Fibroblast of skin of scalp (primary cell): ENCODE measurements at places on chromosomes 3 and 15.

DNA sequence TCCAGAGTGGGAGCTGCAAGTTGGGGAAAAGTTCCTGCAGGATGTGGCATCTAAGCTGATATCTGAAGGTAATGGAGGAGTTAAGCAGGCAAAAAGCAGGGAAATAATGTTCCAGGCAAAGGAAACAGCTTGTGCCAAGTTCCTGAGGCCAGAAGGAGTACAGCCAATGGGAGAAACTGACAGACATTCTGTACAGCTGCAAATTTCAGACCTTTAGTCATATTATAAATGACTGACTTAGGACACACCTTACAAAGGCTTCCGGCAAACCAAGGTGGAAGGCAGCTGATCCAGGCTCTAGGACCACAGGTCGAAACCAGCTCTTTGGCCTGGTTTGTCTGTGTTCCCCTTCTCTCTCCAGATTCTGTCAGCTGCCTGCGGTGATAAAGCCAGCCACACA, 9.3 kb downstream of the WWTR1 start:
- no peak for DNase-seq

DNA sequence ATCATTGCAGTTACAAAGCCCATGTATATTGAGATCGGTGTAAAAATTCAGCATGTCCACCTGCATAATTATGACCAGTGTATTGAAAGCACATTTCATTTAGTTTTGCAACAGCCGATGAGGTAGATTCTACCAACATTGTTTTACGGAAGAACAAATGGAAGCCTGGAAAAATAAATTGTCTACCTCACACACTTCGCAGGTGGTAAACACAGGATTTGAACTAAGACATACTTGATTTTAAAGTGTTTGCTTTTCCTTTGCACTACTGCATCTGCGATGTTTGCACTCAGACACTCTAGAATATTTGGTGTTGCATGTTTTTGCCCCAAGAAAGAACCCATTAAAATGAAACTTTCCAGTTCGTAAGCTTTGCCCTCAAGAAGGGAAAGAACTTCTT, 148.4 kb downstream of the PGPEP1L start:
- no peak for DNase-seq

- no peak for DNase-seq
Measured at GRCh38 chr3:14771593-14772497, 46.9 kb upstream of the FGD5 start.

DNA sequence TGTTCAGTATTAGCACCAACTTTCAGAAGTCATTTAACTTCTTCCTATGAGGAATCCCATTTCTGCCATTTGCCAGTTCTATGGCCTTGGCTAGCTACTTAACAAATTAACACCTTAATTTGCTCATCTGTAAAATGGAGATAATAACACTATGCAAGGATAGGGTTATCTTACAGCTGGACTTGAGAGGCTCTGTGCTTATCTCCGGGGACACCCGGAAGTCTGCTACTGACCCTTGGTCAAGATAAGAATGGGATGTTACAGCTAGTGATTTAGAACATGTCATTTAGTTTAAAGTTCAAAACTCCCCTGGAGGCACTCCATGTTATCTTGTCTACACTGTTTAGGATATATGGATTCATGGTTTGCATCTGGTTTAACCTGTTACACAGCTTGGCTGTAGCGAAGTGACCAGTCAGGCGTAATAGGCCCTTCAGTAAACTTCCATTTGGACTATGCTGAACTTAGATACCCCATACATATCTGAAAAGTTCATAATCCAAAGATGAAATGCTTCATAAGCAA, 156.0 kb upstream of the CD96 start:
- DNase-seq: no peak

DNA sequence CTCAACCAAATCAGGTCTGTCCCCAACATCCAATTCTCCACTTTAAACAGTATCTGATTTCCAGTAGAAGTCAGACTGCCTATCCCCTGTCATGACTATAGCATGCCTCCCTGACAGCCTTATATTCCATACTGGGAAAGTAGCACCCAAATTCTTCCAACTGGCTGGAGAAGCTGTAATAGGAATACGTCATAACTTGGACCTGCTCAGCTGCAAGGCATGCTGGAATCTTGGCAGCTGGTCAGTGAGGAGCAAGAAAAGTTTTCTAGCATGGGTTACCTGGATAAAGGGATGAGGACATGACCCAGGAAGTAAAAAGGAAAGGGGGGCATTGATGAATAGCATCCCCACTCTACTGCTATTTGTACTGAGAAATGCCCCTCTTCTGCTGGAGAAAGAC, 8.9 kb downstream of the SEMA5B start:
- no peak for DNase-seq

DNA sequence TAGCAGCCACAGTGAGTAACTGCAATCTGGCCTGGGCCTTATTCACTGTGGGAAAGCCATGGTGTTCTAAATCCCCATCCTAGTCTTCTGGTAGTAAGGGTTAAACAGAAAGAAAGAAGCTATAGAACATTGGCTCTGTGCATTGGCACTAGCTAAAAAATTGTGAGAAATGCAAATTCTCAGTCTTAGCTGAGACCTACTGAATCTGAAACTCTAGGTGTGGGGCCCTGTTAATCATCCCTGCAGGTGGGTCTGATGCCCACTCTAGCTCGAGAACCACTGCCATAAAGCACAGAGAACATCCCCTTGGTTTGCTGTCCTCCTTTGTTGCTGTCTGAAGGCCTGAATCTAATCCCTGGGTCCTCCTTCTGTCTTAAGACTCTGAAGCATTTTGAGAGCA, 59.3 kb downstream of the MEIS2 start:
- no peak for DNase-seq

GRCh38 chr3:192726385-192726784, 956 bp downstream of the FGF12 start:
- no peak for DNase-seq

DNA sequence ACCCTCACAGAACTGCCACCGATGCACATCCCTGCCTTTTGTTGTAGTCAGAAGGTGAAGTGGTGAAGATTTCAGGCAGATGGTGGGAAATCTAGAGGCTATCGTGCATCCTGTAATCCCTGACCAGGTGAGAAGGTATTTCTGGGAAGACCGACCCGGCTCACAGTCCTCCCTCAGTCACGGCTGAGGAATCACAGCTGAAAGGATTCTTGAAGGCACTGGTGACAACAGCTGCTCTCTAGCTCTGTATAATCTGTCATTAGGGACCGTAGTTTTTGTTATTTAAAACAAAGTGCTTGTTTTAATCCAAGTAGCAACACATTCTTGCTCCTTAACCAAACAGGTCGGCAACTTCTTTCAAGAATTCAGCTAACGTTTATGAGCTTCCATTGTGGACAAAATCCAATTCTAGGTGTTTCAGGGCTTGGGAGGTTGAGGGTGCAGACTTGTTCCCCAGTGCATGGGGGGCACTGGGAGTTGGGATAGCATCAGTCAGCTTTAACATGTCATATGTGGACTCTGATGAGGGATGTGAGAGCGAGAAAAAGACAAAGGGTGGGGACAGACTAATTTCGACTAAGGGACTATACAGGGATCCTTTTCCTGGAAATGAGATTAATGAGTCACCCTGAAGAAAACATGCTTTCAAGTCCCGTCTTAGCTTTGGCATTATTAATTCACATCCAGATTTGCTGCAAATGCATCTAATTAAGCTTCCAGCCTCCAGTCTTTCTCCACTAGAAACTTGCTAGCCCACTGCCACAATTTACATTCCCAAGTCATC, 141.0 kb upstream of the RASGRP1 start:
- DNase-seq: peak; percentile 33

DNA sequence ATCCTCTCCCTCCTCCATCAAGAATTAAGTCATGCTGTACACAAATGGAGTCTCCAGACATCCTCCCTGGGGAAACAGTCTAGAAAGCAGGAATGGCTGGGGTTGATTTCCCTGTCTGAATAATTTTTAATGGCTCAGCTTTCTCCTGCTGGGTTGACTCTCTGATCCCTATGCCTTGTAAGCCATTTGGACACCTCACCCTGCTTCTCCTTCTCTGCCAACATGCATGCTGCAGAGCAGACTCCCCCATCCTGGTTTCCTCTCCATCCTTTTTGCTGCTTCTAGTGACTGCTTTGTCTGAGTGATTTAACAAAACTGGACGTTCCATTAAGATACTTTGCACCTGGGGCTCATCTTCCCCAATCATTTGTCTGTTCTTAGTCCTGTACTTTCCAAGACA, 22.2 kb downstream of the SV2B start:
- no peak for DNase-seq

- no peak for DNase-seq
Measured at GRCh38 chr3:68009900-68010299, 355.5 kb upstream of the SUCLG2 start.

DNA sequence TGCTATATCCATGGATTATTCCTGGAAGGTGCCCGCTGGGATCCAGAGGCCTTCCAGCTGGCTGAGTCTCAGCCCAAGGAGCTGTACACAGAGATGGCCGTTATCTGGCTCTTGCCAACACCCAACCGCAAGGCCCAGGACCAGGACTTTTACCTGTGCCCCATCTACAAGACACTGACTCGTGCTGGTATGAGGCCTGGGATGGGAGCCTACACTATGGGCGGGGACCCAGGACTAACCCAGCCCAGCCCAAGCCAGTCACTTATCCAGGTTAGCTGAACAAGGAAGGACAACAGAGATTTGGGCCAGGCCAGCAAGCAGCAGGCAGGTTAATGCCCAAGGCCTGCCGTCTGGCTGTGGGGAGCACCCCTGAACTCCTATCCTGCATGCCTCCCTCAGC, 45.3 kb downstream of the SEMA3G start:
- no peak for DNase-seq

DNA sequence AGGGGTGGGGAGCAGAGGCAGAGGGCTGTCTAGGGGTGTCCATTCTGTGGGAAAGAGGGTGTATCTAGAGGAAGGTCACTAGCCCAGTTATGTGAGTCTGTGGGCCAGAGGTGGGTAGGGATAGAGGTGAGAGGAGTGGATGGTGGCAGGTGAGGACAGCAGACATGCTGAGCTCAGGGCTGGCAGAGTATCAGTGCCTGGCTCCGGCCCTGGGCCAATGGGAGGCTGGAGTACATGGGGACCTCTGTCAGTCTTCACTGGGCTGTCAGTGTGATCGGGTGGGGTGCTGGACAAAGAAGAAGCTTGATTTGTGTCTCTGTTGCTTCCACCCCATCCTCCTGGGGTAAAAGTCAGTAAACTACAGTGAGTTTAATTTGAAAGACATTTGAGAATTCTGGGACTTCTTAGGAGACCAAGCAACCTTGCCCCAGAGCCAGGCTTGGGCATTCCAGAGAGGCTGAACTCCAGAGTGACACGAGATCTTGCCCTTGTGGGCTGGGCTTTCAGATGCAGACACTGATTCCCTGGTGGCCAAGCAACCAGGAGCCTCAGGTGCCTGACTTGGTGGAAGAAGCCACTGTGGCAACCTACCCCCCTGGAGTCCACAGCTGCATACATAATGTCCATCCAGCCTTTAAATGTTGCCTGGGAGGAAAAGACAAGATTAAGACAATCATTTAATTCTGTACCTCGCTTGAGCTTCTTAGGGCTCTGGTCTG, 60.7 kb downstream of the EXOG start:
- no peak for DNase-seq

DNA sequence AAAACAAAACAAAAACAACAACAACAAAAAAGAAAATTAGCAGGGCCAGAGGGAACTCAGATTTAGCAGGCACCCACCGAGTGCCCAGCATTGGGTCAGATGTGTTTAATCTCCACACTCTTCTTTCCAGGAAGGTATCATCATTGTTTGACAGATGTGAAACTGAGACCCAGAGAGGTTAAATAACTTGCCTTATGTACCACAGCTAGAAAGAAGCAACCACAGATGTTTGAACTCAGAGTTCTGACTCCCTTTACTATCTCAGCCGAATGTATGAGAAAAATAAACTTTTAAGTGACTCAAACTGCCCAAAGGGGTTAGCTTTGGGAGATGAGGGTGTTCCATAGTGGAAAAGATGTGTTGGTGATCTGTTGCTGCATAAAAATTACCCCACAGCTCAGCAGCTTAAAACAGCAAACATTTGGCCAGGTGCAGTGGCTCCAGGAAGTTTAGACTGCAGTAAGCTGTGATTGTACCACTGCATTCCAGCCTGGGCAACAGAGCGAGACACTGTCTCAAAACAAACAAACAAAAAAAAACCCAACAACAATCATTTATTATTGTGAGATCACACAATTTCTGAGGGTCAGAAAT, 4.5 kb upstream of the RPP25 start:
- DNase-seq: no peak

GRCh38 chr3:54225841-54226528, 103.6 kb downstream of the CACNA2D3 start:
- no peak for DNase-seq

DNA sequence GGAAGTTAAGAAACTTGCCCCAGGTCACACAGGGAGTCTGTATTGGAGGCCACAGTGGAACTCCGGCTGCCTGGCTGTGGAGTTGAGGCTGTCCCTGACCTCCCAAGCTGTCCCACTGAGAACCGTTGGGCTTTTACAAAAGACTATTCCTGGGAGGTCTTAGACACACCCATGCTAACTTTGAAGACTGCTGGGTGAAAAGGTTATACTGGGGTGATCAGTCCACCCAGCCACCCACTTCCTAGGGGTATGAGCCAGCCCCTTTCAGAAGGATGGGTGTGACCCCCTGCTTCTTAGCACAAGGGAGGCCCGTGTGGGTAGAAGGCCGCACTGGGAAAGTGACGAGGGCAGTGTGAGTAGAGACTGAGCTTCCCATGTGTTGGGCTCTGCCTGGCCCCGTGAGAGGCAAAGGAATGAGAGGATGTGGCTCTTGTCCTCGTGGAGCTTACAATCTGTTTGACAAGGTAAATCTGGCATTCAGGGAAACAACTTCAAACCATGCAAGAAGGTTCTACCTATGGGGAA, 19.0 kb downstream of the MRAS start:
- DNase-seq: no peak

GRCh38 chr15:88106074-88106473, 150.5 kb downstream of the NTRK3 start:
- no peak for DNase-seq

DNA sequence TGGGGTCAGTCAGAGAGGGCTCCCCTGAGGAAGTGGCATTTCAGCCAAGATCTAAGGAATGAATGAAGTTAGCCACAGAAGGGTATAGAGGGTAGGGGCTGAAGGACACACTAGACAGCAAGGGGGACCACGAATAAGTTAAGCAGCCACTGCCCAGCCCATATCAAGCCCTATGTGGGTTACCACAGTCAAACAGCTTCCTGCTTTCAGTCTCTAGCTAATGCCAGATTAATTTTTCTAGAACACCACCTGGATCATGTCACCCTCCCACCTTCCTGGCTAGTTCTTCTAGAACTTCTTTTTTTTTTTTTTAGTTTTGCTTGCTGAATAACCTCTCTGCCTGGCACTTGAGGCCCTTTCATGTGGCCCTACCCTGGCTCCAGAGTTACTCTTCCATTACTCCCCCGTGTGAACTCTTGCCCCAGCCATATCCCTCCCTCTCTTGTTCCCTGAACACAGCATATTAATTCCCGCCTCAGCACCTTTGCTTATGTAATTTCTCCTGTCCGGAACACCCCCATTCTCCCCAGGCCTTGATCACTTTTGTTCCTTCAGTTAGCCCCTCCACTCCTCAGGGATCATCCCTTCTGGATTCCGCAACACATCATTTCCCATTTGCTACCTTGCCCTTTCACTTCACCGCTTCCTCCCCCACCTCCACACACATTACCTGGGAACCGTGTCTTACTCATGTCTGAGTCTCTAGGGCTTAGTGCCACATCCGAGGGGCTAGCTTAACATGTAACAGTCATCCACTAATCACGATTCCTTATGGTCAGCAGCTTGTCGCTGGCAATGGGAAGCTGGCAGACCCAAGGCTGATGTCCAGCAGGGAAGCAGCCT, 20.6 kb upstream of the BNC1 start:
- DNase-seq: no peak
